Smooth muscle cell of the brain vasculature (primary cell): ENCODE measurements at places on chromosomes 16 and 17.
A peak's percentile ranks its signal among the peaks of the same experiment; 100 is the strongest.

DNA sequence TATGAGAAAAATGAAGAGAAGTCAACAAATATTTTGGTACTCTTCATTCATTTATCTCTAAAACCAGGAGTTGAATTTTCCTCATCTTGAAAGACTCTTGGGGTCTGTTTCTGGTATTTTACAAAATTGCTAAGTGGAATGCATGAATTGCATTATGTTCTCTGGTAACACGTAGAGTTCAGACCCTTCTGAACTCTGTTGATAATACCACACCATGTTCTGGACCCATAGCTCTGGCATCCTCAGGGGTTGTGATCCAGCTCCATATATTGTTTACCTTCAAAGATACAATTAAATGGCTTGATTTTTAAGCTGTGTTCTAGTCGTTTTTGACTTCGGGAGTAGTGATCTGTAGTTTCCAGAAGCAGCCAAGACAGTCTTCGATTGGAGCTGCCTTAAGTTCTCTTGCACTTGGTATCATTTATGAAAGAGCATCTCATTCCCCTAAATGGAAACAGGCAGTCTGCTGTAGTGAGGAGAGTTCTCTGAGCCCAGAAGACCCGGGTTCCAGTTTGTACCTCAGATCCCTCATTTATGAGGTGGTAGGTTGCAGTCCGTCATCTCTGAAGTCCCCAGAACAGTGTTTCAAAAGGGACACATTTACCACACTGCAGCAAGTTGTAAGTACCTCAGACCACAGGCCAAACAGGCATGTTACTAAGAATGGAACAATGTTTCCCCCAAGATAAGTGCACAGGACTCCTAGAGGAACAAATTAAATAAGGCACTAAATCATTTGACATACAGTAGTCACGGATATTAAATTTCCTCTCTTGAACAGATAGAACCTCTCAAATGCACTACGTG, 9.6 kb downstream of the PSMD7 start:
- DNase-seq: no peak

DNA sequence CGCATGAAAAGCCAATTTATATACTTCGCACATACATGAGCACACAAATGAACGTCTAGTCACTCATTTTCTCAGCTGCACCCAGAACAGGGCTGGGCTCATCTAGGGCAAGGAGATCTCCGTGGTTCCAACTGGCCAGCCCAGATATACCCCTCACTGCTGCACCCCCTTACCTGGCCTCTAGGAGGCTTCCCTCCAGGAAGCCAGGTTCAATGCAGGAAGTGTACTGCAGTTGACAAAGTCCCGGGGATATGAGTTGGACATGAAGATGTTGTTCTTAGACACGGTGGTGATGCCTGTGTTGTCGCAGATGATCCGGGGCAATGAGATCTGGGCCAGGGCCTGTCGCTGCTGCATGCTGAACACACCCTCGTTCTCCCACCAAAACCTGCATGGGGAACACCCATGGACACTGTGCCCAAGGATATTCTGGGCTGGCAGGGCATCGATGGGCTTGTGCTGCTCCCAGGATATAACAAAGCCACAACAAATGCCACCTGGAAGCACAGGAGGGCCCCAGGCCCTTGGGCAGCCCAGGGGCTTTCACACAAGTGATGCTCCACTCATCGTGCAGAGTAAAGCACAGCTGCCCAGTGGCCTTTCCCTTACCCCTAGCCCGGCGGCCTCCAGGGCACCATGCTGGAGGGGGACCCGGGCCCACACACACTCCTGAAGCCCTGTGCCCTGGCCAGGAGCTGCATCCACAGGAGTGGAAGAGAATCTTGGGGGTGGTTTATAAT, 10.1 kb downstream of the MPO start:
- DNase-seq: no peak

DNA sequence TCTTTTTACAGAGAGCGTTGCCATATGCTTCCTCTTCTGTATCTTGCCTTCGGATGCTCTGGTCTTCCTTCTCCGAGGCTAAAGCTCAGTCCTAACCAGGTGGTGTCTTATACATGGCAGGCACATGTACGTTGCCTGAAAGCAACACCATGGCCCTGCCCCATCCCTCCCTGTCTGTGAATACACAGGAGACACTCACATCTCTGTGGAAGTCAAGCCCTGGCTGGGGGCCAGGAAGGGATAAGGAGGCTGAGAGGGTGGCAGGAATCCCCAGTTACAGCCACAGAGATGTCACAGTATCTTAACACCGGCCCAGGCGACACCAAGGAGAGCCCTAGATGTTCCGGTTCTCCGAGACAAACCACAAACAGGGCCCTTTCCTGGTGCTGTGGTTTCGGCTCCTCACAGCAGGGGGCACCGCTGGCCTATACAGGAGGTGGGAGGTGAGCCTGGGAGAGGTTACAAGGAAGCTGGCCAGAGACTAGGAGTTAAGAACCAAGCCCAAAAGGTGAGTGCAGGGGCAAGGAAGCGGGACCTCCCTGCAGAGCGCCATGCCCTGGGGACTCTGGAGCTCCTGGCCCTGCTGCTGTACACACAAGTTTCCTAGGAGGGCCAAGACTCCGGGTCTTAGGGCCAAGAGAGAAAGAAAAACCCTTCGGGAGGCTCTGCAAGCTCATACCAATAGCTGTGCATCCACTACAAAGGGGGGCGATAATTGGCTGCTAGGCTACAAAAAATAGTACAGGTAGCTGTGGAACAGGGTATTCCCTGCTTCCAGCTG, 41.7 kb downstream of the SRL start:
- no peak for DNase-seq

DNA sequence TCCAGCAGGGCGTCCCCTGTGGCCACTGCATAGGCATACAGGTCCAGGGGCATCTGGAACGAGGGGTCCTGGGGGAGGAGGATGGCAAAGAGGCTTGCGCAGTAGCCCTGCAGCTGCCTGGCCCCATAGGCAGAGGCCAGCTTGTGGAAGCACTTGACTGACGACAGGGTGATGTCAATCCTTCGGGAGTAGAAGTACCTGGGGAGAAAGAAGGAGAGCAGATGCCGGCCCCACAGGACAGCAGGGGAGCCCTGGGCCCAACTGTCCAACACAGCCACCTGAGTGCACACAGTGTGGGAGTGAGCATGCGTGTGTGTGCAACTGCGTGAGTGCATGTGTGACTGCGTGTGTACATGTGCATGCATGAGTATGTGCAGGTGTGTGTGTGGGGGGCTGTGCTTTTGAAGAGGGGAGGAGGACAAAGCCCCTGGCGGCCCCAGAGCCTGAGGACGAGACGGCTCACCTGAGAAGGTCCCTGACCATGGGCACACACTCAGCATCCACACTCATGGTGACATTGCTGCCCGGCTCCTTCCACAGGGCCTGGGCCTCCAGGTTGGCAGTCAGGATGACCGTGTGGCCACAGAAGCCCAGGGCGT, 7.1 kb downstream of the LGALS3BP start:
- no peak for DNase-seq

GRCh38 chr16:68408428-68408827, 39.9 kb downstream of the SMPD3 start:
- DNase-seq: no peak

GRCh38 chr16:17508303-17508702, 37.5 kb upstream of the XYLT1 start:
- DNase-seq: no peak

DNA sequence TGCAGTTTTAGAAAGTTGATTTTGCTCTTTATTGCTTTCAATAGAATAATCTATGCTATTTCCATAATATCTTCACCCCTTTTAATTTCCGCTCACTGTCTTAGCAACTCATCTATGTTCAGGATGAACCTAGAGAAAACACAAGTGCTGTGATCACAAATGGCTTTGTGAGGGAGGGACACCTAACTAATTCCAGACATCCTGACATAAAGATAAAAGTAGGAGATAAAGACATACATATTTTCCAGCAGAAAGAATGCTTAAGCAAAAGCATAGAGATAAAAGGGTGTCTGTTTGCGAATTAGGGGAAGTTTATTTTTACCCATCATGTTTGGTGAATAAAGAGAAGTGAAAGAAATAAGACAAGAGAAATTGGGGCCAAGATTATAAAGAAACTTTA, 254.2 kb downstream of the KCNJ2 start:
- no peak for DNase-seq

- no peak for DNase-seq
Measured at GRCh38 chr17:81866440-81867169, 4.5 kb downstream of the ARHGDIA start.

DNA sequence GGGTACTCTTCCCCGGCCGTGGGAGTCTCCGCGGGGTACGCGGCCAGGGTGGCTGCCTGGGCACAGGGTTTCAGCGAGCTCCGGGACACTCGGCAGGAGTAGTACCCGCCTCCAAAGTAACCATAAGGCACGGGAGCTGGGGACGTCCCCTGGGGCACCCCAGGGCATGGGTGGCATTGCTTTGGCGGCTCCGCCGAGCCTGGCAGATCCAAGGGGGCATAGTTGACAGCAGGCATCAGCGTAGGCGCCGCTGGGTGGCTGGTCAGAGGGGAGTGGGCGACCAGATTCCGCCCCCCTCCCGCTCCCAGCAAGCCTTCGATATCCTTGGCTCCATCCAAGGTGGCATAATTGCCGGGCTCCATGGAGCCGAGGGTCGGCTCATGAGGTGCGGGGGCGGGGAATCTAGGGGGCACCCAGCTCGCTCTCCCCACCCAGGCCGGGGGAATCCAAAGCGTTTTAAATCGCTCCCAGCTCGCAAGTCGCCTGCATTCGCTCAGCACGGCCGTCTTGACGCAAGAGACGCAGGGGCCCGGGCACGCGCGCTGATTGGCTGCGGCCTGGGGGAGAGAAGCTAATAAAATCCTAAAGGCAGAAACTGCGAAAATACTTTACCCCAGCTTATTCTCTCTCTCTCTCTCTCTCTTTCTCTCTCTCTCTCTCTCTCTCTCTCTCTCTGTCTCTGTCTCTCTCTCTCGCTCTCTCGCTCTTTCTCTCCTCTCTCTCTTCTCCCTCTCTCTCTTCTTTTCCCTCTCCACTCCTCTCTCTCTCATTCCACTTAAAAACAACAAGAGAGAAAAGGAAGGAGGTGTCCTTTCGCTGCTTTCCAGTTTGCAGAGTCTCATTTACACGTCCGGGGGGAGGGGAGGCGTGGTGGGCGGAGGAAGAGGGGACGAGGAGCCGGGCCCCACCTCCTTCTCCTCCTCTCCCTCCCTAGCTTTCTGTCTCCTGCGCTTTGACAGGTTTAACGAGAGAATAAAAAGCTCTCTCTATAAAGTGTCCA, at the start of gene HOXB13:
HOXB13 (minus strand) TSS at position 519 of the 1,000 bp plus-strand sequence; CDS start at position 362, 157 bp downstream.
- no peak for DNase-seq

- no peak for DNase-seq
Measured at GRCh38 chr17:72733619-72734282, 358.7 kb downstream of the SLC39A11 start.

DNA sequence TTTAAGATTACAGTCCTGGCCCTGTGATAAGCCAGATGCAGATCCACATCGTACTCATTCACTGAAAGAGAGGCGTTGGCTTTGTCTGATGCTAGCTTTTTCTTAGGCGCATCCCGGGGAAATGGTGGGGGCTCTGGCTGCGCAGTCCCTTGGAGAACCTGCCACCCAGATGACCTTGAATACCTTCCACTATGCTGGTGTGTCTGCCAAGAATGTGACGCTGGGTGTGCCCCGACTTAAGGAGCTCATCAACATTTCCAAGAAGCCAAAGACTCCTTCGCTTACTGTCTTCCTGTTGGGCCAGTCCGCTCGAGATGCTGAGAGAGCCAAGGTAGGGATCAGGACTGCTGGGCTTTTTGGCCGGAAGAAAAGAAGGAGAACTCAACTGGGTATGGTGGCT, 24.0 kb downstream of the POLR2A start:
- no peak for DNase-seq

DNA sequence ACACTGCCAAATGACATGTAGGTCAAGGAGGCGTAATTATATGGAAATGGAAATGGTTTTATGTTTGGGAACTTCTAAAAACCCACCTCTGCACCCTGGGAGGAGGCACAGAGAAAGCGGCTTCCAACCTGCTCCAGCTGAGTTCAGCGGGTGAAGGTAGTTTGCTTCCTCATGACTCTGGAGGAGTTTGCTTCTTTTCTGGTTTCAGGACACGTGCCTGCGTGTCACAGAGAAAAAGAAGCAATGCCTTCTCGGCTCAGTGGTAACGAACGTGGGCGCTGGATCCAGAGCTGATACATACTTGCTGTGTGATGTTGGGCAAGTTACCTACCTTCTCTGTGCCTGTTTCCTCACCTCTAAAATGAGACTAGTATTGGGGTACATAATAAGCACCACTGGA, 22.1 kb downstream of the GPR139 start:
- no peak for DNase-seq

- no peak for DNase-seq
Measured at GRCh38 chr16:88512728-88513696, 57.2 kb upstream of the ZC3H18 start.

GRCh38 chr17:81576621-81577277, 24.6 kb upstream of the FAAP100 start:
- no peak for DNase-seq

DNA sequence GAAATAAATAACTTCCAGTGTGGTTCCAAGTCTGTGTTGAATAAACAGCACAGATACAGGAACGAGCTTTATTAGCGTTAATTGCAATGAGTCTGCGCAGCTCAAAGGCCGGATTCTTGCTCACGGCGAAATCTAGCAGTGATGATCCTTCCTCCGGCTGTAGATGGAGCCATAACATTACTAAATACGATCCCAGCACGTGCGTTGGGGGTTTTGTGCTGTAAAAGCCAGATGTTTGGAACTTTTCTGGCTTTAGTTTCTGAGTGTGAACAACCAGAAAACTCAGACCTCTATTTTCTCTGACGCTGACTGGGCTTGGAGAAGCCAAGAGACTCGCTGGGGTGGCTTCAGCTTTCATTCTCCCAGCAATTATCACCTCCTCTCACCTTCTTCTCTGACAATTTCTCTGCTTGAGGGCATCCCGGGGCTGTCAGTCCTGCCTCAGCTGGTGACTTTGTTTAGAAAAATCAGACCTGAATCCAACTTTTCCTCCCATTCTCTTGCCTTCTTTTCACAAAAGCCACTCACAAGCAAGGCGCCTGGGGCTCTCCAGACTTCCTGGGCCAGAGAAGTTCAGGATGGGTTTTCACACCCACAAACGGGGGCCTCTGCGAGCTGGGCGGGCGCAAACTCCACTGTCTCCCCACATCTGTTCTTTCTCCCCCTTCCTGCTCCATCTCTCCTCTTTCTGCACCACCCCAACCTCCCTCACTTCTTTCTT, 47.1 kb upstream of the AKTIP start:
- DNase-seq: peak; percentile 45

- DNase-seq: no peak
Measured at GRCh38 chr17:7824021-7824924, 9.7 kb upstream of the KDM6B start.

GRCh38 chr17:45346216-45347015, 29.6 kb upstream of the MAP3K14 start:
- DNase-seq: no peak

DNA sequence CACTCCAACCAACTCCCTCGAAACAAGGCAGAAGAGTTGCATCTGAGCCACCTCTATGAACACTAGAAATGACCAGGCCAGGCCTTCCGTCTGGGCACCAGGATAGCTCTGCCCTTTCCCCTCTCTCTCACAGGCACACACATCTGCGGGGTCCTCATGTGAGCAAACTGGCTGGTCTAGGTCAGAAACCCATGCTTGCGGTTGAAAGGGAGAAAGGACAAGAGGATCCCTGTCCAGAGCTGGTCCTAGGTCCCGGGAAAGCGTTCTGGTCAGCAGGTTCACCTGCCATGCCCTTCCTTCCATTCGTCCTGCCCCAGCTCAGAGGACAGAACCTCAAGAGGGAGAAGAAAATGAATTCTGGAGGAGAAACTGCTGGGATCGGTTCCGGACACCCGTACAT, 2.7 kb downstream of the MNT start:
- DNase-seq: no peak
